ENCODE measurements at places on chromosomes 6 and 20. TPM values are rescaled to one million over a fixed set of nuclear protein-coding genes. Genes with fewer than 3 reads are reported as not detected.

DNA sequence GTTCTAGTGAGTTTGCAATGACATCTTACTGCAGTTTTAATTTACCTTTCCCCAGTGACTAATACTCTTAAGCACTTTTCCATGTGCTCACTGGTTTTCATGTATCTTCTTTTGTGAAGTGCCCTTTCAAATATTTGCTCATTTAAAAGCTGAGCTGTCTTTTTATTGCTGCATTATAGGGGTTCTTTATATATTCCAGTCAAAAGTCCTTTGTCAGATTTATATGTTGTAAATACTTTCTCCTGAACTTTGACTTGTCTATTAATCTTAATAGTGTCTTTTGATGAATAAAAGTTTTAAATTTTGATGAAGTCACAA is 50.2 kb upstream of the ELOVL5 start:
- H3K36me3 ChIP-seq = no peaks in the 10 kb centered on the region
- no peaks in the 10 kb centered on the region for H3K27me3 ChIP-seq

DNA sequence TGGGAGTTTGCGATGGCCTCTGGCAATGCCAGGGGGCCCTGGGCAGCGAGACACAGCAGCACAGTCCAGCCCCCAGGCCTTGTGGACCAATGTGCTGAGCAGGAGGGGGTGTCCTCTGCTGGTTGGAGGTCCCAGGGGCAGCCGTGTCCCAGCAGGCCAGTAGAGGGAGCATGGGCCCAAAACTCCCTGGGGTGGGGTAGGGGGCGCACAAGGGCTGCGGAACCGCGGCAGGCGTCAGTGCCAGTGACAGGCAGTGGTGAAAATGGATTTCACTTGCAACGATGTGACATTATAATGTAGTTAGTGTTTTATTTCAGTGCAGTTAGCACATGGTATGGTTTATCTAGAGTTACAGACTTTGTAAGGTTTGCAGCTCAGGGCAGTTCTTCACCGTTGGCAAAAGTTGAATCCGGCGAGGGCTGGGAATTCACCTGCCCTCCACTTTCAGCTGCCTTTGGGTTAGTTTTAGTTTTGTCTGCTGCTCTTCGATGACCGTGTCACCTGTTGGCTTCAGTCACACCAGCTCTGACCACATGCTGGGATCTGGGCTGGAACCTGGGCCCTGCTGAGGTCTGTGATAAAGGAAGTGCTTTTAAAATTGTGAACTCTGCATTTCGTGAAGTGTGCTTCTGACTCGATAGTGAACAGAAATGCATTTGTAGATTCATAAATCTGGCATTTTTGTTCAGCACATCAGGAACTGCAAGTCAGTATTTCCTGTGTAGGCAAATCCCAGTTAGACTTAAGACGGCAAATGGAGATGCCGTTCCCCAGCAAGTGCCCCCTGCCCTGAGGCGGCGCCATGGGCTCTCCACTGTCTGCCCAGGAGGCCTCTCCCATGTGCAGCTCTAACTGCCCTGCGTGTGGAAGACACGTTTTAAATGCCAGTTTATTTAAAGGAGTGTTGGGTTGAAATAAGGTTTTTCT is 46.8 kb downstream of the PYGB start:
- no peaks in the 10 kb centered on the region for H3K27me3 ChIP-seq
- no peak for DNase-seq
- no peak overlapping the region for H3K4me3 ChIP-seq
- H3K4me1 ChIP-seq = peaks cover 13% of the 10 kb centered on the region
- peak overlapping the region; percentile 27 for H3K27ac ChIP-seq

DNA sequence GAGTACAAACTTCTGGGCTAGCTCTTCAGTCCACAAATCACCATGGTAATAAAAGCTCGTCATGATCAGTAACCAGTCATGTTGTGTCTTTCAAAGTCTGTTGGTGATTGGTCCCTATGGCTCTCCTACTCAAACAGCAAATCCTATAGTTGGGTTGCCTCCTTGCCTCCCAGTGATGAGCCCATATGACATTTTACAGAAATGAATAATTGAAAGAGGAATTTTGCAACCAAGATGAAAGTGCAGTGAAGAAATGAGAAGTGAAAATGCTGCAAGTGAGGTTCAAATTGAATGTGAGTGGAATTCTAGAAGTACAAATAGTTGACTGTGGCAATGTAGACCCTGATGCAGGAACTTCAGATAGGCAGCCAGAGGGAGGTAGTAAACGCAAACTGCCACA is 5.1 kb upstream of the SIRPD start:
- no peaks in the 10 kb centered on the region for H3K36me3 ChIP-seq
- H3K4me1 ChIP-seq = no peaks in the 10 kb centered on the region
- no peaks in the 10 kb centered on the region for H3K27me3 ChIP-seq
- DNase-seq = no peak
- no peak overlapping the region for H3K27ac ChIP-seq
- H3K4me3 ChIP-seq = no peak overlapping the region

- H3K4me1 ChIP-seq = no peaks in the 10 kb centered on the region
- no peak overlapping the region for H3K4me3 ChIP-seq
- DNase-seq = no peak
- H3K27me3 ChIP-seq = no peaks in the 10 kb centered on the region
These were observed 139.9 kb downstream of the CDH4 start for GRCh38 chr20:61391812-61392520.

- H3K4me3 ChIP-seq = peak overlapping the region; percentile 90
- peaks cover 16% of the 10 kb centered on the region for H3K4me1 ChIP-seq
- H3K36me3 ChIP-seq = no peaks in the 10 kb centered on the region
These were observed 637 bp upstream of the HIVEP2 start for GRCh38 chr6:142945446-142946180.

GRCh38 chr6:45746046-45746445 is 269.6 kb downstream of the CLIC5 start:
- no peaks in the 10 kb centered on the region for H3K36me3 ChIP-seq
- no peaks in the 10 kb centered on the region for H3K27me3 ChIP-seq
- H3K4me3 ChIP-seq = no peak overlapping the region
- H3K4me1 ChIP-seq = peaks cover 5% of the 10 kb centered on the region
- DNase-seq = no peak

- no peaks in the 10 kb centered on the region for H3K36me3 ChIP-seq
- DNase-seq = no peak
- no peak overlapping the region for H3K4me3 ChIP-seq
- H3K4me1 ChIP-seq = peaks cover 42% of the 10 kb centered on the region
These were observed 4.1 kb upstream of the PHACTR2 start for GRCh38 chr6:143673669-143674068.

GRCh38 chr6:23027281-23027680 is 457.9 kb downstream of the HDGFL1 start:
- H3K27ac ChIP-seq = no peak overlapping the region
- DNase-seq = no peak
- no peaks in the 10 kb centered on the region for H3K4me1 ChIP-seq
- no peaks in the 10 kb centered on the region for H3K36me3 ChIP-seq
- no peak overlapping the region for H3K4me3 ChIP-seq

- H3K27ac ChIP-seq = no peak overlapping the region
- no peaks in the 10 kb centered on the region for H3K36me3 ChIP-seq
These were observed 291.8 kb upstream of the CITED2 start for GRCh38 chr6:139666284-139666683.

GRCh38 chr6:111978532-111979149 is 75.3 kb upstream of the CCN6 start:
- DNase-seq = no peak
- H3K27ac ChIP-seq = no peak overlapping the region
- H3K36me3 ChIP-seq = no peaks in the 10 kb centered on the region
- no peak overlapping the region for H3K4me3 ChIP-seq
- H3K4me1 ChIP-seq = peaks cover 9% of the 10 kb centered on the region

GRCh38 chr20:57770852-57771720 is 61.3 kb upstream of the PMEPA1 start:
- no peak overlapping the region for H3K4me3 ChIP-seq
- H3K27me3 ChIP-seq = no peaks in the 10 kb centered on the region
- no peaks in the 10 kb centered on the region for H3K36me3 ChIP-seq
- no peak for DNase-seq

DNA sequence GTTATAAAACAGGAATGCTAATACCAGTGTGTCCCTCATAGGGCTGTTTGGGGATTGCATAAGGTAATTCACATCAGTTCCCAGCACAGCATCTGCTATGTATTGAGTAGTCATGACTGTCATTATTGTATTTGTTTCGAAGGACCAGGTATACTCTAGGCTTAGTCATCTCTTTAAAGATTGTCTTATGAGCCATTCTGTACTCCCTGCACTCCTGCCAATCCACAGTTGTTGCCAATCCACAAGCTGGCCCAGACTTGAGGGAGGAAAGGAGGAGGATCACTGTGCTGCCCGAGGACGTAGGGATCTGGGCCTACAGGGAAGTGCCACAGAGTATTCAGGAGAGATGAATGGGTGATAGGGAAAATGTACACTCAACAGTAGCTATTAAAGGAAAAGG is 113.0 kb upstream of the TIAM2 start:
- H3K27me3 ChIP-seq = no peaks in the 10 kb centered on the region
- no peak overlapping the region for H3K27ac ChIP-seq

- no peaks in the 10 kb centered on the region for H3K4me1 ChIP-seq
- no peak overlapping the region for H3K27ac ChIP-seq
- H3K4me3 ChIP-seq = no peak overlapping the region
- no peaks in the 10 kb centered on the region for H3K27me3 ChIP-seq
- no peaks in the 10 kb centered on the region for H3K36me3 ChIP-seq
These were observed 349.7 kb upstream of the POU3F2 start for GRCh38 chr6:98484696-98485095.

DNA sequence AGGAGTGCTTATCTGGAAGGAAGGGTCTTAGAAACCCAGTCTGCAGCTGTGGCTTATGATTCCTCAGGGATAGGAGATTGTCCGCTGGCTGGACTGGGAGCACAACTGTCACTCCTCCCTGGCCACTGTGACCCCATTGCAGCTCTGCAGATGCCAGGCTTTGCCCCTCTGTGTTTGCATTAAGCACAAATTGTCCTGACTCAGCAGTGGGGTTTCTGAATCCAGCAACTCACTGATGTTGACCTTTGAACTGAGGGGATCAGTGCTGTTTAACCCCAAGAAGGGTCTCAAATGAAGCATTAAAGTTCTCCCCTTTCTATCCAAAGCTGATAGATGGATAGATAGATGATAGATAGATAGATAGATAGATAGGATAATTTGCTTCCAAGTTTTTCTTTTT is 29.5 kb downstream of the DACT2 start:
- no peak overlapping the region for H3K4me3 ChIP-seq
- no peaks in the 10 kb centered on the region for H3K4me1 ChIP-seq
- H3K36me3 ChIP-seq = no peaks in the 10 kb centered on the region

GRCh38 chr6:140264431-140264830 is 890.0 kb upstream of the CITED2 start:
- no peaks in the 10 kb centered on the region for H3K36me3 ChIP-seq
- no peak overlapping the region for H3K4me3 ChIP-seq
- H3K27me3 ChIP-seq = no peaks in the 10 kb centered on the region
- DNase-seq = no peak
- H3K27ac ChIP-seq = no peak overlapping the region

- H3K4me1 ChIP-seq = no peaks in the 10 kb centered on the region
- H3K27me3 ChIP-seq = no peaks in the 10 kb centered on the region
- no peak for DNase-seq
- no peak overlapping the region for H3K27ac ChIP-seq
- H3K4me3 ChIP-seq = no peak overlapping the region
- H3K36me3 ChIP-seq = no peaks in the 10 kb centered on the region
These were observed 347.8 kb upstream of the FLRT3 start for GRCh38 chr20:14685183-14685582.

SRMS gene
- total RNA-seq = not detected

RNF144B gene
- 6.9 TPM for total RNA-seq

TTLL9 gene
- not detected for total RNA-seq

TCF19 gene
- 8.8 TPM for total RNA-seq

KPNA5 gene
- 7.9 TPM for total RNA-seq

CLVS2 gene
- total RNA-seq = 1.5 TPM

TINAG gene
- not detected for total RNA-seq

HCRTR2 gene
- not detected for total RNA-seq

All from vagina (tissue), 2 donors.